Uterus (tissue), 4 donors: ENCODE measurements at places on chromosomes 7 and 10. TPM values are rescaled to one million over a fixed set of nuclear protein-coding genes. Genes with fewer than 3 reads are reported as not detected.

GRCh38 chr7:133886797-133887196 lies 240.3 kb upstream of the LRGUK start:
- H3K36me3 ChIP-seq, result no peaks in the 10 kb centered on the region
- no peaks in the 10 kb centered on the region for H3K27me3 ChIP-seq
- no peak overlapping the region for H3K4me3 ChIP-seq
- no peak for DNase-seq
- no peaks in the 10 kb centered on the region for H3K4me1 ChIP-seq

- no peak overlapping the region for H3K27ac ChIP-seq
- DNase-seq, result no peak
Measured at GRCh38 chr7:17019106-17019505, 137.3 kb upstream of the AGR3 start.

- H3K4me3 ChIP-seq, result no peak overlapping the region
- no peak overlapping the region for H3K27ac ChIP-seq
- no peaks in the 10 kb centered on the region for H3K36me3 ChIP-seq
- no peaks in the 10 kb centered on the region for H3K27me3 ChIP-seq
- no peaks in the 10 kb centered on the region for H3K4me1 ChIP-seq
Measured at GRCh38 chr7:148624735-148625134, 34.2 kb downstream of the C7orf33 start.

DNA sequence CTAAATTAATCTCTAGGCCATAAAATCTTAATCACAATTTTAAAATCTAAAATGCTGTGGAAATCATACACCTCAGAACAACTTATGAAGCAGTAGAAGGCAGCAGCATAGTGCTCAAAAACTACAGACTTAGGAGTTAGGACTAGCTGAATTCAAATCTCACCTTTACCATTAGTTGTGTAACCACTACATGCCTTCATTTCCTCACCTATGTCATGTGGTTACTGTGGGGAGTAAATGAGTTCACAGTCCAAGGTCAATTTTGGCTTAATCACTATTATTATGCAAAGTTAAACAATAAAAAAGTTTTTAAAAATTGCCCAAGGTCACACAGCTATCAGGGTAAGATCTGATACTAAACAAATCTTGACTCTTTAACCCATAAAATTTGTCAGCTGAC lies 37.0 kb downstream of the SNX13 start:
- no peak for DNase-seq
- no peaks in the 10 kb centered on the region for H3K27me3 ChIP-seq
- no peak overlapping the region for H3K27ac ChIP-seq
- peaks cover 4% of the 10 kb centered on the region for H3K4me1 ChIP-seq
- H3K36me3 ChIP-seq, result peaks cover 3% of the 10 kb centered on the region
- no peak overlapping the region for H3K4me3 ChIP-seq

CRPPA gene
- total RNA-seq, result 0.29 TPM

GRCh38 chr7:113936982-113937381 lies 18.2 kb upstream of the PPP1R3A start:
- H3K27ac ChIP-seq, result no peak overlapping the region
- H3K4me3 ChIP-seq, result no peak overlapping the region
- DNase-seq, result no peak

DNA sequence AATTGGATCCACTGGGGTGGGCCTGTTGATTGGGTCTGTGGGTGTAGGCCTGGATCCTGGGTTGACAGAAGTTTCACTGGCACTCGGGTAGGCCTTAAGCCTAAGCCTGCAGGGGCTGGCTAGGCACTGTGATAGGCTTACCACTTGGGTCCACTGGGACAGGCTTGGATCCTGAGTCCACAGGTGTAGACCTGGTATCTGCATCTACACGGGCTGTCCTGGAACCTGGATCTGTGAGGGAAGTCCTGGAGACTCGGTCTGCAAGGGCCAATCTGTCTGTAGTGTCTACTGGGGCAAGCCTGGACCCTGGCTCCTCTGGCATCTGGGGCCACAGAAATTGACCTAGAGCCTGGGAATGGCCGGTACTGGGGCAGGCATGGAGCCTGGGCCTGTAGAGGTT lies 219.0 kb upstream of the NRG3 start:
- H3K4me1 ChIP-seq, result no peaks in the 10 kb centered on the region
- H3K36me3 ChIP-seq, result no peaks in the 10 kb centered on the region
- H3K4me3 ChIP-seq, result no peak overlapping the region
- H3K27me3 ChIP-seq, result no peaks in the 10 kb centered on the region

- DNase-seq, result no peak
- no peaks in the 10 kb centered on the region for H3K4me1 ChIP-seq
- H3K4me3 ChIP-seq, result no peak overlapping the region
- no peak overlapping the region for H3K27ac ChIP-seq
- H3K27me3 ChIP-seq, result no peaks in the 10 kb centered on the region
Measured at GRCh38 chr7:46089281-46089680, 168.2 kb upstream of the IGFBP3 start.

GRCh38 chr10:26780106-26780792 lies 80.5 kb downstream of the ABI1 start:
- no peaks in the 10 kb centered on the region for H3K4me1 ChIP-seq
- no peaks in the 10 kb centered on the region for H3K36me3 ChIP-seq
- no peak overlapping the region for H3K4me3 ChIP-seq
- H3K27me3 ChIP-seq, result no peaks in the 10 kb centered on the region
- no peak for DNase-seq

DNA sequence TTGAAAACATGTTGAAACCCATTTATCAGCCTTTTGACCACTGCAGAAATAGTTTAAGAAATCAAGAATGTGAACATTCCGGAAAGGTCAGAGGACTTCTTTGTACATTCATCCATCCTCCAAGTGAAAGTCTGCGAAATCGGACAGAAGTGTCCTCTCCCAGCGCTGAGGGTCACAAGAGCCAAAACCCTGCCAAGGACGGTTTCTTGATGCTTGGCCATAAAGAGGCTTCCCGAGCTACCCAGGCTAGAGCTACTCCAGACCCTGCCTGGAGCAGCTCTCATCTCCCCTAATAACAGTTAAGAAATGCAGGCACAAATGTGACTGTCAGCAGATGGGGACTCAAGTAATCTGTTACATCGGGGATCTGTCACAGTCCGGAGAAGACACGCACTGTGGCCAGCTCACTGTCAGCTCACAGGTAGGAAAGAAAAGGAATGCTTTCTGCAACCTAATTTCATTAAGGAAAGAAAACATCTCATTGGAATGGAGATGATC lies 4.5 kb upstream of the CYTH3 start:
- DNase-seq, result no peak
- no peak overlapping the region for H3K4me3 ChIP-seq
- H3K27ac ChIP-seq, result no peak overlapping the region
- no peaks in the 10 kb centered on the region for H3K36me3 ChIP-seq
- H3K27me3 ChIP-seq, result no peaks in the 10 kb centered on the region

OR2A12 gene
- total RNA-seq, result not detected

GRCh38 chr10:10855151-10855581 lies 162.5 kb upstream of the CELF2 start:
- no peaks in the 10 kb centered on the region for H3K36me3 ChIP-seq
- H3K4me1 ChIP-seq, result no peaks in the 10 kb centered on the region
- no peak overlapping the region for H3K4me3 ChIP-seq
- H3K27me3 ChIP-seq, result no peaks in the 10 kb centered on the region

GRCh38 chr10:131833446-131834080 lies 67.2 kb upstream of the PPP2R2D start:
- no peaks in the 10 kb centered on the region for H3K4me1 ChIP-seq
- H3K27ac ChIP-seq, result no peak overlapping the region
- DNase-seq, result no peak
- H3K4me3 ChIP-seq, result no peak overlapping the region
- no peaks in the 10 kb centered on the region for H3K36me3 ChIP-seq
- H3K27me3 ChIP-seq, result no peaks in the 10 kb centered on the region

- peaks cover 5% of the 10 kb centered on the region for H3K4me1 ChIP-seq
- no peak overlapping the region for H3K27ac ChIP-seq
- H3K36me3 ChIP-seq, result no peaks in the 10 kb centered on the region
- H3K4me3 ChIP-seq, result no peak overlapping the region
- DNase-seq, result no peak
- no peaks in the 10 kb centered on the region for H3K27me3 ChIP-seq
Measured at GRCh38 chr7:80785276-80785675, 133.6 kb downstream of the SEMA3C start.

- H3K4me1 ChIP-seq, result no peaks in the 10 kb centered on the region
- no peak overlapping the region for H3K4me3 ChIP-seq
- no peaks in the 10 kb centered on the region for H3K27me3 ChIP-seq
- H3K36me3 ChIP-seq, result no peaks in the 10 kb centered on the region
- DNase-seq, result no peak
- H3K27ac ChIP-seq, result no peak overlapping the region
Measured at GRCh38 chr7:94250124-94250523, 144.6 kb upstream of the COL1A2 start.

DNA sequence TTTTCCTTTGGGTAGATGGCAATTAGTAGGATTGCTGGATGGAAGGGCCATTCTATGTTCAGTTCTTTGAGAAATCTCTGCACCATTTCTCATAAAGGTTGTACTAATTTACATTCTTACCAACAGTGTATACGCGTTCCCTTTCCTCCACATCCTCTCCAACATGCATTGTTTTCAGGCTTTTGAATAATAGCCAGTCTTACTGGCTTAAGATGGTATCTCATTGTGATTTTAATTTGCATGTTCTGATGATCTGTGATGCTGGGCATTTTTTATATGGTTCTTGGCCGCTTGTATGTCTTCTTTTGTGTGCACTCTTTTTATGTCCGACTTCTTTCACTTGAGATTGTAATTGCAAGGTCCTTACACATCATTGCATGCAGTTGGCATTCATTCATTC lies 11.7 kb downstream of the CLIP2 start:
- H3K4me3 ChIP-seq, result no peak overlapping the region
- H3K27ac ChIP-seq, result no peak overlapping the region
- no peaks in the 10 kb centered on the region for H3K36me3 ChIP-seq
- H3K4me1 ChIP-seq, result no peaks in the 10 kb centered on the region
- DNase-seq, result no peak
- no peaks in the 10 kb centered on the region for H3K27me3 ChIP-seq

DNA sequence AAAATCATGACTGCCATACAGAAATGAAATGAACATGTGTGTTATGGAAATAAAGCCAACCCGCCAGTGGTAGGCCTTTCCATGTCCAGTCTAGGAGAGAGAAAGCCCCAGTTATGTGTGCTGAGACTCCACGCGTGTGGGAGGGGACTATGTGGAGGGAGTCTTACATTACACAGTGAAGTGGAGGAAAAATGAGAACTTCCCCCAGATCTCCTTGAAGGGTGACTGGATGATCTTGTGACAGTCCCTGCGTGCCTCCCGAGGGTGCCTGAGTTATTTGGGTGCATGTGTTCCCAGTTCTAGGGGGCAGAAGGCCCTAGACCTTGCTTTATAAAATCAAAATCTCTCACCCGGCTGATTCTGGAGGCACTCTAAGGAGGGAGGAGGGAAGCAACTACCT lies 24.2 kb downstream of the UPP1 start:
- H3K4me3 ChIP-seq, result no peak overlapping the region
- no peak overlapping the region for H3K27ac ChIP-seq
- H3K36me3 ChIP-seq, result no peaks in the 10 kb centered on the region
- DNase-seq, result no peak
- H3K4me1 ChIP-seq, result no peaks in the 10 kb centered on the region

DNA sequence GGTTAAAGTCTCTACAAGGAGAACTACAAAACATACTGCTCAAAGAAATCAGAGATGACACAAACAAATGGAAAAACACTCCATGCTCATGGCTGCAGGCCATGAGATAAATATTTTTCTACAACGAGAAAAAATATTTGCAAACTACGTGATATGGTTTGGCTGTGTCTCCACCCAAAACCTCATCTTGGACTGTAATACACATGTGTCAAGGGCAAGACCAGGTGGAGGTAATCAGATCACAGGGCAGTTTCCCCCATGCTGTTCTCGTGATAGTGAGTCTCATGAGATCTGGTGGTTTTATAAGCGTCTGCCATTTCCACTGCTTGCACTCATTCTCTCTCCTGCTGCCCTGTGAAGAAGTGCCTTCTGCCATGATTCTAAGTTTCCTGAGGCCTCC lies 57.8 kb downstream of the COA1 start:
- no peaks in the 10 kb centered on the region for H3K4me1 ChIP-seq
- H3K27ac ChIP-seq, result no peak overlapping the region
- no peaks in the 10 kb centered on the region for H3K36me3 ChIP-seq
- no peak overlapping the region for H3K4me3 ChIP-seq

DNA sequence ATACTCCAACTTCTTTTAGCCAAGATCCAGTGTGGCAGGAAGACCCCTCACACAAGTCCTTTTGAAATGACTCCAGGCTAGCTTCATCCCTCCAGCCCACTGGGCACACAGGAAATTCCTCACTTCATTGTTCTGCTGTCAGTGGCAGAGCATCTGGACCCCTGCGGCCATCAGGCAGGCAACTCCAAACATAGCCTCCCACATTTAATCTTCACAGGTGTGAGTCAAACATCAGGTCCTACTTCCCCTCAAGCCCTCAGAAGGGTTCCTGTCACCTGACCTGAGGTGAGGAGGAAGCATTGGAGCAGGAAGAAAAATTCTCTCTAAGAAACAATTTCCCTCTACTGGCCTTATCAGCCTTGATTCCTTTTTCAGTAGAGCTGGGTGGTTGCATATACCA lies 51.1 kb upstream of the C1GALT1 start:
- H3K4me1 ChIP-seq, result no peaks in the 10 kb centered on the region
- DNase-seq, result no peak
- no peaks in the 10 kb centered on the region for H3K36me3 ChIP-seq
- no peak overlapping the region for H3K4me3 ChIP-seq

DNA sequence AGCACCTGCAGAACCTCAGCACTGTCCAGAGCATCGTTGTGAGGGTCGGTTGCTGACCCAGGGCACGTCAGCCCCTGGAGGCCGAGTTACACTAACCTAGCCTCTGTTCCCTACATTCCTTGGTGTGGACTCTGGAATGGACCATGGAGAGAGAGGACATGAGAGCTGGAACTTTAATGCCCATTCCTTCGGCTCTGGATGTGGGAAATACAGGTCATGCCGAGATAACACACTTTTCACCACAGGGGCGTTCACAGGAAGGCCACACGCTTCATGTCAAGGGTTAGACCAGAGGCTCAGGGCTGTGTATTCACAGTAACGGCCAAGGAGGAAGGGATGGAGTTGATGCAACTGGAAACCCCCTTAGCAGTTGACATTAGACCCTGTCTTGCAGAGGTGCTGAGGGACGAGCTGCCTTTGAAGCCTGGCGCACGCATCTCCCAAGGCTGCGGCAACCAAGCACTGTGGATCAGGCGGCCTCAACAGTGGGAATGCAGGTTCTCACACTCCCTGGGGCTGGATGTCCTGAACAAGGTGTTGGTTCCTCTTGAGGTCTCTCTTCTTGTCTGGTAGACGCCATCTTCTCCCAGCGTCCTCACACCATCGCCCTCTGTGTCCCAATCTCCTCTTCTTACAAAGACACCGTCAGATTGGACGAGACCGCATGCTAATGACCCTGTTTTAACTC lies 245.2 kb downstream of the KLF6 start:
- H3K4me1 ChIP-seq, result no peaks in the 10 kb centered on the region
- no peak for DNase-seq
- no peak overlapping the region for H3K27ac ChIP-seq
- no peaks in the 10 kb centered on the region for H3K36me3 ChIP-seq
- no peaks in the 10 kb centered on the region for H3K27me3 ChIP-seq
- H3K4me3 ChIP-seq, result no peak overlapping the region
